ENCODE measurements at places on chromosomes 7 and 10. TPM values are rescaled to one million over a fixed set of nuclear protein-coding genes. Genes with fewer than 3 reads are reported as not detected.

DNA sequence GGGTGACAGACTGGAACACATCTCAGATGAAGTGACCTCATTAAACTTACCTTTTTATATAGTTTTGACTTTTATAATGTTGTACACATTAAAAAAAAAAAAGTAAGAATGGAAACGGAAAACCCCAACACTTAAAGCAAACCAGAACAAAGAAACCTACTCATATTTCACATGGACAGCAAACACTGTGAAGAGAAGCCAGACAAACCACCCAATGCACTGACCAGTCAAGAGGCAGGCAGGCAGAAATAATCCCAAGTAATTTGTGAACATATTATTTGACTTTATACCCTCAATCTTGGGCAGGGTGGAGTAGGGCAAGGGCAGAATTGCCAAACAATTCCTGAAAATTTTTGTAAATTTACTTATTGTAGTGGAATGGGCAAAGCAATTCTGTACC is 39.8 kb downstream of the WAPL start:
- peaks cover 4% of the 10 kb centered on the region for H3K4me1 ChIP-seq
- peaks cover 7% of the 10 kb centered on the region for H3K36me3 ChIP-seq
- H3K27me3 ChIP-seq = no peaks in the 10 kb centered on the region
- H3K4me3 ChIP-seq = no peak overlapping the region
- no peak overlapping the region for H3K27ac ChIP-seq
- DNase-seq = no peak

- no peaks in the 10 kb centered on the region for H3K27me3 ChIP-seq
- no peak overlapping the region for H3K4me3 ChIP-seq
- no peak overlapping the region for H3K27ac ChIP-seq
Measured at GRCh38 chr7:11573128-11573750, 258.8 kb downstream of the THSD7A start.

GRCh38 chr10:60369547-60369930 is 20.1 kb downstream of the ANK3 start:
- H3K4me1 ChIP-seq = no peaks in the 10 kb centered on the region
- no peaks in the 10 kb centered on the region for H3K36me3 ChIP-seq
- H3K27me3 ChIP-seq = no peaks in the 10 kb centered on the region
- H3K27ac ChIP-seq = no peak overlapping the region
- DNase-seq = no peak

AS3MT gene
- not detected for total RNA-seq

IRF5 gene
- 74.6 TPM for total RNA-seq

DNA sequence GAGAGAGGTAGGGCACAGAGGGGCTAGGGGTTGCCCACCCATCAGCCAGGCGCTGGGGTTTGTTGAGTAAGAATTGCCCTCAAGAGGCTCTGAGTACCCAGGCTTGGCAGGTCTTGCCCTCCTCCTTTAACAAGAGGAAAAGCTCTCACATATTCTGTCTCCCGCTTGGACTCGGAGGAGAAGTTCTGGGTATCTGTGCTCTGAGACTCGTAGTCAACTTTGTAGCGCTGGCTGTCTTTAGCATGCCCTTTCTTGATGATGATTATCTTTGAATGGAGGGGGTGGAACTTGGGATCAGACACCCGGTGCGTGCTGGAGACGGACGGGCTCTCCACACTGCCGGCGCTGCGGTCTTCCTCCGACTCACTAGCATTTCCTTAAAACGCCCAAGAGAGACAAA is 4.0 kb downstream of the IGFBP3 start:
- H3K36me3 ChIP-seq = no peaks in the 10 kb centered on the region
- no peak for DNase-seq
- no peak overlapping the region for H3K4me3 ChIP-seq
- H3K27ac ChIP-seq = no peak overlapping the region

- no peak overlapping the region for H3K27ac ChIP-seq
- DNase-seq = no peak
- H3K4me3 ChIP-seq = no peak overlapping the region
- no peaks in the 10 kb centered on the region for H3K4me1 ChIP-seq
- H3K27me3 ChIP-seq = no peaks in the 10 kb centered on the region
Measured at GRCh38 chr10:113431398-113432160, 121.3 kb upstream of the HABP2 start.

GRCh38 chr10:124039483-124040013 is 53.9 kb downstream of the CHST15 start:
- no peak overlapping the region for H3K4me3 ChIP-seq
- peaks cover 35% of the 10 kb centered on the region for H3K4me1 ChIP-seq
- H3K27me3 ChIP-seq = no peaks in the 10 kb centered on the region
- no peak overlapping the region for H3K27ac ChIP-seq
- DNase-seq = no peak

ABCB1 gene
- total RNA-seq = 2.5 TPM

- H3K27ac ChIP-seq = no peak overlapping the region
- no peaks in the 10 kb centered on the region for H3K36me3 ChIP-seq
Measured at GRCh38 chr7:16135658-16136057, 285.7 kb downstream of the CRPPA start.

DNA sequence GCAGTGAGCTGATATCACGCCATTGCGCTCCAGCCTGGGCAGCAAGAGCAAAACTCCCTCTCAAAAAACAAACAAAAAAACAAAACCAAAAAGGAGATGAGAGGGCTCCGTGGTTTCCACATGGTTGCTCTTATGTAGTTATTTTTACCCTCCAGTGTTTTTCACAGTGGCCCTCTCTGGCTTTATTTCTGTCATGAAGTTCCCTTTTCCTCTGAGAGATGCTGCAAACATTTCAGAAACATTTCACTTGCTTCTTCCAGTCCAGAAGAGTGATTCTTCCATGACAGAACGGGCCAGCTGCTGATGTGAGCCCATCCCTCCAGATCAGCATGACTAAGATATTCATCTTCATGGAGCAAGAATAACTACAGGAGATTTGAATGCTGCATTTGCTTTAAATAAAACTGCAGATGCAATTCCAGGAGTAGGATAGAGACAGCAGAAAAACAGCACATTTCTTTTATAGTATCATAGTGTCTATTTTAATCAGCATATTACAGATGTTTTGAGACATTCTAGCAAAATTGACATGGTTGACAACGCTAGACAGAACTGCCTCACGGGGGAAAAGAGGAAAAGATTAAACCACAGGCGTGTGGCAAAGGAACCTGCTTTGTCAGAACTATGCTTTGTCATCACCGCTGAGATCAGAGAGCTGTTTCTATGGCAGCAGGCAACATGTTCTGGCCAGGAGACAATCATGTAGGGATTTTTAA is 40.3 kb downstream of the NRCAM start:
- H3K27ac ChIP-seq = no peak overlapping the region
- peaks cover 18% of the 10 kb centered on the region for H3K4me1 ChIP-seq
- no peaks in the 10 kb centered on the region for H3K36me3 ChIP-seq
- H3K27me3 ChIP-seq = no peaks in the 10 kb centered on the region
- DNase-seq = peak; percentile 60

FAM131B gene
- 0.05 TPM for total RNA-seq

DNA sequence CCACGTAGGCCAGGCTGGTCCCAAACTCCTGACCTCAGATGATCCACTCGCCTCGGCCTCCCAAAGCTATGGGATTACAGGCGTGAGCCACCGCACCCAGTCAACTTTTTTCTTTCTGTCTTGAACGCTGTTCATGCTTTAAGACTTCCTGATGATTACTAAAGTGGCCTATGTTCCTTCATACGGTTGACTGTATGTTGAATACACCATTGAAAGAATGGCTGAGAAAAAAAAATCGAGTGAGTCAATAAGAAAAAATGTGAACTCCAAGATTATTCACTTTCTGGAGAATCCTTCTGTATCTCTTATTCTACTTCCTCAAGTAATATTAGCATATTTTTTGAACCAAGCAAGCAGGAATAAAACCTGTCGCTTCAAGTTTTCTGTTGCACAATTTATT is 955.0 kb downstream of the GATA3 start:
- no peak for DNase-seq
- H3K27me3 ChIP-seq = no peaks in the 10 kb centered on the region
- no peaks in the 10 kb centered on the region for H3K36me3 ChIP-seq
- no peak overlapping the region for H3K4me3 ChIP-seq

CALCR gene
- not detected for total RNA-seq

DNA sequence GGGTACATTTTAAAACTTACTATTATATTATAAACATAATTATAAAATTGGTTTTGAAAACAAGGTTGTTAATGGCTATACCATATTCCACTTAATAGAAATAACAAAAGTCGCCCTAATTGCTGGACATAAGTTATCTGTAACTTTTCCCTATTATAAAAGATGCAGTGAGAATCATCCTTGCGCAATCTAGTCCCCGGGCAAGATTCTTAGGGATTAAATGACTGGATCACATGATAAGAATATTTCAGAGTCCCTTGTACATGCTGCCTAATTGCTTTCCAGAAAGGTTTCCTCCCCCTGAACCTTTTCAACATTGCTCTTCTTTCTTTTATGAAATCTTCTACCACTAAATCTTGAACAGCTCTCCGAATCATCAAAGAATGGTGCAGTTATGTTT is 479.8 kb upstream of the MKI67 start:
- H3K27ac ChIP-seq = no peak overlapping the region
- no peaks in the 10 kb centered on the region for H3K27me3 ChIP-seq
- H3K4me3 ChIP-seq = no peak overlapping the region
- H3K4me1 ChIP-seq = no peaks in the 10 kb centered on the region

GRCh38 chr10:45058580-45058979 is 57.9 kb downstream of the ZNF22 start:
- H3K27me3 ChIP-seq = no peaks in the 10 kb centered on the region
- H3K4me3 ChIP-seq = no peak overlapping the region
- H3K27ac ChIP-seq = no peak overlapping the region
- H3K4me1 ChIP-seq = no peaks in the 10 kb centered on the region
- H3K36me3 ChIP-seq = no peaks in the 10 kb centered on the region

- H3K36me3 ChIP-seq = no peaks in the 10 kb centered on the region
- H3K27ac ChIP-seq = no peak overlapping the region
- H3K27me3 ChIP-seq = no peaks in the 10 kb centered on the region
Measured at GRCh38 chr7:109235316-109235715, 665.6 kb downstream of the DNAJB9 start.

GRCh38 chr10:107717046-107717445 is 552.5 kb upstream of the SORCS1 start:
- H3K4me3 ChIP-seq = no peak overlapping the region
- no peaks in the 10 kb centered on the region for H3K36me3 ChIP-seq
- no peaks in the 10 kb centered on the region for H3K4me1 ChIP-seq

- no peak overlapping the region for H3K4me3 ChIP-seq
- no peaks in the 10 kb centered on the region for H3K36me3 ChIP-seq
- H3K27ac ChIP-seq = no peak overlapping the region
- DNase-seq = no peak
- no peaks in the 10 kb centered on the region for H3K4me1 ChIP-seq
- H3K27me3 ChIP-seq = no peaks in the 10 kb centered on the region
Measured at GRCh38 chr10:77179015-77179695, 458.5 kb downstream of the KCNMA1 start.

- H3K4me1 ChIP-seq = no peaks in the 10 kb centered on the region
- H3K27me3 ChIP-seq = no peaks in the 10 kb centered on the region
- DNase-seq = no peak
Measured at GRCh38 chr7:18345641-18346234, 149.8 kb upstream of the HDAC9 start.

DNA sequence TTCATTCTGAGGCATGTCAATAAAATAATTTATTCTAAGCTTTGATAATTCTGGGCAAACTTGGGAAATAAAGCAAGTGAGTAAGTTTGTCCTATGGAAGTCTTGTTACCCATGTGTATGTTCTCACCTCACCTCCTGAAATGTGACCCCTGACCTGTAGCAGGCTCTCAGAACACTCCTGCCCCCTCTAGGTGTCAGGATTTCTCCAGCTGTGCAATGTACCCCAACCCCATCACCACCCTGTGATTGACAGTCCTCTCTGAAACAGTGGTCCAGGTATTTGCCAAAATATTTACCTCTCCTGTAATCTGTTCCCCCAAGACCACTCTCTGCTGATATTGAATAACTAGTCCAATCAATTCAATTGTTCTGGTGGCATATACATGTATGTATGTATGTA is 122.6 kb upstream of the PTER start:
- H3K4me3 ChIP-seq = no peak overlapping the region
- H3K36me3 ChIP-seq = no peaks in the 10 kb centered on the region
- DNase-seq = no peak
- H3K4me1 ChIP-seq = no peaks in the 10 kb centered on the region

- H3K27me3 ChIP-seq = no peaks in the 10 kb centered on the region
- H3K36me3 ChIP-seq = no peaks in the 10 kb centered on the region
- no peak overlapping the region for H3K27ac ChIP-seq
- H3K4me1 ChIP-seq = peaks cover 9% of the 10 kb centered on the region
- H3K4me3 ChIP-seq = no peak overlapping the region
Measured at GRCh38 chr10:91800756-91801155, 2.5 kb downstream of the TNKS2 start.

PAPOLB gene
- total RNA-seq = not detected

GRCh38 chr10:96651998-96652431 is 65.2 kb upstream of the TM9SF3 start:
- peak overlapping the region; percentile 79 for H3K27ac ChIP-seq
- peaks cover 67% of the 10 kb centered on the region for H3K36me3 ChIP-seq
- no peaks in the 10 kb centered on the region for H3K27me3 ChIP-seq
- H3K4me3 ChIP-seq = no peak overlapping the region

MBL2 gene
- total RNA-seq = not detected

DNA sequence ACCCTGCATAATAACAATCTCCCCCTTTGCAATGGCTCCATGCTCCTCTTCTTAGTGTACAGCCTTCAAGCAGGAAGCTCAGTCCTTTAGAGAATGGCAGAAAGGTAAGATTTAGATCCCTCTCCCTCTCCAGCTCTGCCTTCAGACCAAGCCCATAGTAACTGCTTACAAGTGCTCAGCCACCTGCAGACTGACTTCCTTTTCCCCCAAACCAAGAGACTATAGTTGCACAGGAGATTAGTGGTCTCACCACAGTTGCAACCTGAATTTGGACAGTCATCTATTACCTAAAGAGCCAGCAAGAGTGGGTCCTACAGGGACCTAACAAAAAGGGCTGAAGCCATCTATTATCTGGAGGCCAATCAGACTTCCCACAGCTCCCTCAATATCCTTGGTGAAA is 16.5 kb downstream of the FBXL13 start:
- no peak overlapping the region for H3K4me3 ChIP-seq
- no peaks in the 10 kb centered on the region for H3K4me1 ChIP-seq
- DNase-seq = no peak
- H3K36me3 ChIP-seq = no peaks in the 10 kb centered on the region
- no peak overlapping the region for H3K27ac ChIP-seq

DNA sequence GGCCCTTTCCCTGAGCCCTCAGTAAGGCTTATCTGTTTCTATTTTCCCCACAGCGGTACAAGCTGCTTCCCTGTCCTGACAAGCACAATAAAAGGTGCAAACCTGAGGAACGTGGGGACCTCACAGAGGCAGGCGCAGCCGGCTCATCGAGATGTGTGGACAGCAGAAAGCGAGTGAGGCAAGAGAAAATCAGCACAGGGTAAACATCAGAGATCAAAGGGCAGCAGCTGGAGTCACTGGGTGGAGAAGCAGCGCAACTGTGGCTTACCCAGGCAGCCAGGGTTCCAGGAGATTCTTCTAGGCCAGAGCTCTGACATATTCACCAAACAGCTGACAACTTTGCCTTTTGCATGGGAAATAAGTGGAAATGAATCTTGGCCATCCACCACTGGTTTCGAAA is 212.6 kb downstream of the WDR11 start:
- H3K4me3 ChIP-seq = no peak overlapping the region
- no peaks in the 10 kb centered on the region for H3K36me3 ChIP-seq
- H3K27ac ChIP-seq = no peak overlapping the region

CYP17A1 gene
- 2.1 TPM for total RNA-seq

- H3K36me3 ChIP-seq = no peaks in the 10 kb centered on the region
- H3K27me3 ChIP-seq = no peaks in the 10 kb centered on the region
- no peak overlapping the region for H3K4me3 ChIP-seq
- H3K4me1 ChIP-seq = no peaks in the 10 kb centered on the region
- H3K27ac ChIP-seq = no peak overlapping the region
Measured at GRCh38 chr7:113561446-113561845, 357.4 kb downstream of the PPP1R3A start.

- no peak within 1 kb of the TSS for H3K4me3 ChIP-seq
- H3K27ac ChIP-seq = no peak within 1 kb of the TSS
- H3K36me3 ChIP-seq = no peaks in the 10 kb centered on the region
- peaks cover 8% of the 10 kb centered on the region for H3K4me1 ChIP-seq
Measured at GRCh38 chr10:69278446-69278963, at the start of gene HK1. TSS of gene HK1 (plus strand) at chr10:69278496.

SAMD9 gene
- 18.1 TPM for total RNA-seq

All from GM12878 (cell line).